Kidney epithelial cell (primary cell): ENCODE measurements at places on chromosomes 13 and 19. TPM values are rescaled to one million over a fixed set of nuclear protein-coding genes. Genes with fewer than 3 reads are reported as not detected.

KCNC3 gene
- 0.46 and 0.55 TPM in 2 replicates for total RNA-seq

- no peak for DNase-seq
These were observed 154.5 kb upstream of the SOX1 start for GRCh38 chr13:111912453-111912866.

EPN1 gene
- 155 and 186 TPM in 2 replicates for total RNA-seq

B3GNT3 gene
- total RNA-seq: 11.5 and 13.6 TPM in 2 replicates

GRCh38 chr13:98687319-98687718 is 65.2 kb downstream of the SLC15A1 start:
- no peak for DNase-seq

DNA sequence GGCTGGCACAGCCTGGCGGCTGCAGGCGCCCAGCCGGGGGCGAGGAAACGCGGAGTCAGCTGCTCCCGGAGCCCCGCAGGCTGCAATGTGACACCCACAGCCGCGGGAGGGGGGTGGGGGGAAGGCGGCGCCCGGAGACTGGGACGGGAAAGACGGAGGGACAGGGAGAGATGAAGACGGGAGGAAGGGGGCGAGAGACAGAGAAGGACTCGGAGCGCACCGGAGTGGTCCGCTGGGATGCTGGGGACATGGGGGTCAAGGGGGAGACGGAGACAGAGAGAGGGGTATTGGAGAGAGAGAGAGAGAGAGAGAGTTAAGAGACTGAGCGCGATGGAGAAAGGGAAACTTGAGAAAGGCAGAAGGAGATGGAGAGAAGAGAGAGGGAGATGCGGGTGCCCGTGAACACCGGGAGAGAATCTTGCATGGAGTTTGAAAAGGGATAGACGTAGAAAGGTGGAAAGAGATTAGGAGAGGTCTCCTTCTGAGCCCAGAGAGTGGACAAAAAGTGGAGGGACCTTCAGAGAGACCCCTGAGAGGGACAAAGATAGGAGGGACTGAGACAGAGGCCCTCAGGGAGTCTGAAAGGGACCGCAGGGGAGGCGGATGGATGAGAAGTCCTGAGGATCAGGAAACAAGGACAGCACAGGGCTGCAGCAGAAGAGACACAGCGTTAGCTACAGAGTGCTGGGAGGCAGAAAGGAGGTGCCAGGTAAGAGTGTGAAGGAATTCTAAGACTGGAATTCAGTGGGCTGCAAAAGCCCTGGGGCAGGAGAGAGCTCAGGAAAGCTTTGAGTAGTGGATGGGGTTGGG is 1.0 kb downstream of the SCN1B start:
- no peak for DNase-seq

CLEC4M gene
- total RNA-seq: 0.27 TPM in 1 of 2 replicates, not detected in the other

- DNase-seq: no peak
These were observed 6.6 kb upstream of the NPAS1 start for GRCh38 chr19:47013041-47013517.

DNA sequence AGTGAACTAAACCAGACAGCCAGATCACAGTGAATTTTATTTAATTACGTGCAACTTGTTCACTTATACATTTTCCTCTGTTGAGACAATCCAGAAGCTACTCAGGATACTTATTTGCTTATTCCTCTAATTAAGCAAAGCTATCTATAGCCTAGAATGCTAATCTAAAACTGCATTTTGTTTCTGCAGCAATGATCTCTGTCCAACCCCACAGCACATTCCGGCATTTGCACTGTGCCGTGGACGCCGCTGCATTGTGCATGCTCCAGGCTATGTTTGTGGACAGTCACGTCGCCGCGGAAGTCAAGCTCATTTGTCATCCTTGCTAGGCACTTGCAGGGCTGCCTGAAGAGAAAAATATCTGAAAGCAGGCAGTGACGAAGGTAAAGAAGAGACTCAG is 406.9 kb downstream of the RFC3 start:
- DNase-seq: no peak

DNA sequence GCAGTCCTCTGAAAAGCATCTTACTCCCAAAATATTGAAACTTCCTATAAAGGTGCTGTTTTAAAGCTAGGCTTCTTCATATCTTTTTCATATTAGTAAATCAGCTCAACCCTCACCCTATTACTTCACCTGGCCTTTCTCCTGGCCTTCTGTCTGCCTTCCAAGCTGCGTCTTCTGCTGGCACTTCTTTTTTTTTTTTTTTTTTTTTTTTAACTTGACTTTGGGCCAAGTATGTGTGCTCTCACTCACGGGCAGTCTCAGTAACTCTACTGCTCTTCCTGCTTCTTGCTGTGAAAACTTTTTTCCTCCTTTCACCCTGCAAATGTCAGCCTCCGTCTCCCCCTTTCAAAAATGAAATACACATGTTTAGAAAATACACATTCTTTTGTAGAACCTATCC is 41.2 kb upstream of the KCTD4 start:
- no peak for DNase-seq

DNA sequence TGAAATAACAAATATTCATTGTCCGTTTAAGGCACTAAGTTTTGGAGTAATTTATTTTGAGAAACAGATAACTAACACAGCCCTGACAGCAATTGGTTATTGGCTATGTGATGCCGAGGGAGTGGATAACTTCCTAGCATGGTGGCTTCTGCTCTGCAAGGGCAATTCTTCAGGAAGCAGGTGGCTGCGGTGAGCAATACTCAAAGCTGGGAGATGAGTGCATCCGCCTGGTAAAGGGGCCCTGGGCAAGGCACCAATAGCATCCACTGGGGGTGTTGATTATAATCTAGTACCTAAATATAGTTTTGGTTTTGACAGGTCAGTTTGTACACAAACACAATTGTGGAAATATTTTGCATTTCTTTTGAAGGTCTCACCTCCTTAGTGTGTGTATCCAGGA is 41.0 kb downstream of the CCDC70 start:
- DNase-seq: no peak

TIMM50 gene
- 89.0 and 94.3 TPM in 2 replicates for total RNA-seq

GRCh38 chr19:13920940-13921747 is 15.1 kb downstream of the CC2D1A start:
- DNase-seq: no peak

- no peak for DNase-seq
These were observed 9.5 kb downstream of the EML2 start for GRCh38 chr19:45629704-45630103.

DNA sequence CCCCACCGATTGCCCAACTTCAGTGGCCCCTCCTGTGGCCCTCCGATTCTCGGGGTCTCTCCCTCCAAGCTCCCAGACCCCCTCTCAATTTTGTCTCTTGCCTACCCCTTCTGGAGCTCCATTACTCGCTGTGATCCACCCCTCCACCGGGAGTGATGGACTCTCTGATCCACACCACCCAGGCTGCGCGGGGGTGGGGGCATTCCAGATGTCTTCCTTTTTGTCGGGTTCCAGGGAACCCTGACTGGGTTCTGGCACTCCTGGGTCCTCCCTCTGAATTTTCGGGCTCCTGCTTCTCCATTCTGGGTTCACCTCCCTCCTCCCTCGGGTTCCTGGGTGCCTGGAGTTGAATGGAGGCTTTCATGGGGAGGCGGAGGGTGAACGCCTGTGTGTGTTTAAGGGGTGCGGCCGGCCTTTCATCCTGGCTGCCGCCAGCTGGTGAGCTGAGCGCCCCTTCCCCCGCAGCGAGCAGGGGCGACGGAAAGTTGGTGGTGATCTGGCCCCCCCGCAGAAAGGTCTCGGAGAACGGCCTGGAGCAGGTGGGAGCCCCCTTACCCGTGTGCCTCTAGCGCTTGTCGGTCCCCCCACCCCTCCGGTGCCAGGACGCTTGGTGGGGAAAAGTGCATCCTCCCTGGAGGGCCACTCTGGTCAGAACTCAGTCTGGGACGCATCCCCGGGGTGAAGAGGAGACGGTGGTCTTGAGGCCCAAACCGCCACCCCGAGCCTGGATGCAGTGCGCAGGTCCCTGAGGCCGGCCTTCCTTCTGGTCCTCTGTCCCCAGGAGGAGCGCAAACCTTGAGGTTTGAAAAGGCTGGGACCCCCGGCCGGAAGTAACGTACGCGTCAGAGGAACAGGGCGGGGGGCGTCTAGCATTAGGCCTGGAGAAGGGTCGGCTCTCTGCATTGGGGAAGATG is 1.6 kb downstream of the MISP3 start:
- no peak for DNase-seq

DNA sequence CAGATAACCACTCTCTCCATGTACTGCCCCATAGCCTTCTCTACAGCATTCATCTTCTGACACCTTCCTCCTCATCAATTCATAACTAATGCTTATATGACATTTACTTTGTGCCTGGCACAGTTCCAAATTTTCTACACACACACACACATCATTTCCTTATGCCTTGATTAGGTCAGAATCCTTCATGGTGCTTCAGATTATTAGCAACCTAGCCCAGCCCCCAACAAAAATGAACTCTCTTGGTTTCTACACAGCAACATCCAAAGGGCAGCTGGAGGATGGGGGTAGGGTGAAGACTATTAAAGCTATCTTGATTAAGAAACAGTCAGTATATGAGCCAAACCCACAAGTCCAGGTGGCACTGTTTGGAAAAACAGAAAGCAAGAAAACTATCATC is 3.7 kb downstream of the RUBCNL start:
- DNase-seq: no peak

OVOL3 gene
- total RNA-seq: not detected in 2 replicates

GRCh38 chr19:50870417-50871089 is 2.7 kb upstream of the KLK2 start:
- no peak for DNase-seq

KIR3DL3 gene
- total RNA-seq: not detected in 2 replicates

GRCh38 chr13:29165840-29166239 is 345.7 kb downstream of the MTUS2 start:
- DNase-seq: peak; percentile 7

DNA sequence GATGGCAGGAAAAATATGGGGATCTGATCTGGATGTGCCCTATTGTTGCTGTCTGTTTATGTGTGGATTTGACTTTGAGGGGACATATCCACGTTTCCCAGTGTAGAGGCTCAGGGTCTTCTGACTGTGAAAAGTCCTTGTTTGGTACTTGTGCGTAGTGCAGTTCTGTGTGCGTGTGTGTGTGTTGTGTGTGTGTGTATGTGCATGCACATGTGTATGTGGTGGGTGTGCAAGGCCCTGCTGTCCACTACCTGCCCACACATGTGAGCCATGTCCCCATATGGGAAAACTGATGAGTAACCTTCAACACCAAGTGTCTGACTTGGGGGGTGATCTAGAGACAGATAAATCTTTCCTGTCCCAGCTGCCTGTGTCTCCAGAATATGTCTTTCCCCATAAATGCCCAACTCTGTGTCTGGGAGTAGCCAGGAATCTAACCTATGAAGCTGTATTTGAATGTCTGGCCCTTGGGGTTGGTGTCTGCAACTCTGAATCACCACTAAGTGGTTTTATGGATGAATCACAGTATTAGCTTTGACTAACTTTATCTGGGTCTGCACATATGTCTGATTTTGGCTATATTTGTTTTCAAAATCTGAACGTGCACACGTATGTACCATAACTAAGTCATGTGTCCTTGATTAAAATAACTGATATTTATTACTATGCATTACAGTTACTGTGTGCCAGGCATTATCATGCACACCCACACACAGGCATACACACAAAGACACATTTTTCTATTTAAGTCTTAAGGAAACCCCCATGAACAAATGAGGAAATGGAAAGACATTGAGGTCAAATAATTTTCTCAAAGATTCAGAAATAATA is 17.4 kb downstream of the KLK2 start:
- DNase-seq: no peak

DNA sequence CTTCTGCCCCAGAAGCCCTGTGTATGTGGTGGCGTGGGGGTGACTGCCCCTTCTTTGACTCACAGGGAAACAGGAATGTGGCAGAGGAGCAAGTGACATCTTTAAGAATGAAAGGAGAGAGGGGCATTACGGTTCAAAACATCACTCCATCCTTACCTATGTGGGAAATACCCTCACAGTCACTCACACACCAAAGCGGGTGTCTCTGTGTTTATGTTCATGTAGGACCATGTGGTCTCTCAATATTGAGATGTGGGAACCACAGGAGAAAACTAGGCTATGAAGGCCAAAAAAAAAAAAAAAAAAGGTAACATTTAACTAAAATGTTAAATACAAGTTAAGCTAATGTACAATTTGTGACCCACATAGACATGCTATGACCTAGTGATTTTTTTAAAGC is 153.6 kb upstream of the GPR12 start:
- no peak for DNase-seq

SULT2A1 gene
- not detected in 2 replicates for total RNA-seq

CEACAM20 gene
- not detected in 2 replicates for total RNA-seq

GRCh38 chr19:14118165-14119051 is 846 bp upstream of the PRKACA start:
- DNase-seq: peak; percentile 42

DNA sequence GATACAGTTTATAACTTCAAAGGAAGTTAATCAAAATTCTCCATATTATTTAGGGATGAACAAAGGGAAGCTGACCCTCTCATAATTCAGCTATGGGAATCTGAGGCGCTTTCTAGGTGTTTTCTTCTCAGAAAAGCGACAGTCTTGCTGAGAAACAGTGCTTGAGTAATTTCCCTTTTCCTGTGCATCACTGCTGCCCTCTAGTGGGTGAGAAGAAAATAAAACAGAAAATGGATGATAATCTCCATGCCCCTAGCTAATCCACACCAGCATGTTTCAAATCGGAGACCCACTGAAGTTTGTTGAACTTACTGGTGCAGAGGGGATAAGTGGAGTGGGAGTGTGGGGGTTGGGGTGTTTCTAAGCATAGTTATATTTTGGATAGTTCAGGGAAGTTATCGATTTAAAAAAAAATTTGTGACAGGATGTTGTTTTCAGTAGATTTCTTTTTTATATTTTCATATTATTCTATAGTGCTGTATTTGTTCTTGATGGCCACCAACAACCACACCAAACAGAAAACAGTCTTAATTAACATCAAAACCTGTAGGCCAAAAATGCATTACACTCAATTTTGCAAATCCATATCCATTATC is 21.4 kb downstream of the LCP1 start:
- peak; percentile 23 for DNase-seq

LMTK3 gene
- 2.3 and 2.9 TPM in 2 replicates for total RNA-seq

GRCh38 chr19:8469613-8470368 is 25.0 kb downstream of the HNRNPM start:
- DNase-seq: no peak

GRCh38 chr13:102609696-102610095 is 12.9 kb downstream of the TPP2 start:
- DNase-seq: no peak

GRCh38 chr13:102136735-102137296 is 265.0 kb downstream of the FGF14 start:
- DNase-seq: no peak

RXFP2 gene
- total RNA-seq: not detected in 2 replicates

GRCh38 chr13:74251778-74252519 is 117.7 kb upstream of the KLF12 start:
- no peak for DNase-seq
